AG09309 (cell line): ENCODE measurements at places on chromosomes 13 and 19.

DNA sequence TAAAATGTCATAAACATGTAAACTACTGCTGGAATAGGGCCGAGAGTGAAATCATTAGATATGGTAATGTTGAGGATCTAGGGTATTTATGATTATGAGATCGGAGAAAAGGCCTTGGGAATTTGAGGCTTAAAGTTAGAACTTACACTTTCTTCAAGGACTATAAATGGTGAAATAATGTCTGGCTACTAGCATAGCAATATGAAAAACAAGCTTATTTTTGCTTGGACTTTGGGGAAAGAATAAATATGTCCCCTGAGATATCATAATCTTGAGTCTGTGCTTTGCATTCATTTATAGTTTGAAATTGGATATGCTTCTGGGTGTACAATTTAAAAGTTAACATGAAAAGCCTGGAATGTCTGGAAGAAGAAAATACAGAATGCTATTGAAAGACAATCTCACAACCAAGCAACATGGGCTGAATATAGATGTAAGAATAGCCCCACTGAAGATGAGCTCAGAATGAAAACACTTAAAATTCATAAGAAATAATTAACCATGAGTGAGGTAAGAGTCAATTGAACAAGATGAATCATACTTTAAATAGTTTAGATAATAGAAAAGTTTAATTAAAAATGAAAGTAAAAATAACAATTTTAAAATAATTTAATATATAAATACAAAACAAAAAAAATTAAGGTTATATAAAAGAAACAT lies 1555.4 kb upstream of the MIR17HG start:
- no peak for DNase-seq

- DNase-seq, result no peak
These were observed 12.2 kb upstream of the TLE2 start for GRCh38 chr19:3041327-3041726.

DNA sequence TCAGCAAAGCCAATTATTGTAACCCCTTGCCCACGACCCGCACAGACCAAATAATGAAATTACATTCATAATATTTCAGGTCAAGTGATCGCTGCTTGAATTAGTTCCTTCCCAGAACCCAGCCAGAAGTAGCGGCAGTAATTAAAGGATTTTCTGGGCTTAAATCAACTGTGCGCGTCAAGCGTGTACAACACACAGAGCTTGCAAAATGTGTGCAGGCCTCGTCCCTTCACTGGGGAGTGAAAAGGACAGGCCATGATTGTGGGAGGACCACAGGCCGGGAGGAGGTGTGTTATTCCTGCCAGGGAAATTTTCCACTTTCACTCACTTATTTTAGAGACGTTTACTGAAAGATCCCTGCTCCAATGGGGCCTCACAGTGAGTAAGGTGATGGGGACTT lies 84.9 kb downstream of the CHST8 start:
- DNase-seq, result no peak

DNA sequence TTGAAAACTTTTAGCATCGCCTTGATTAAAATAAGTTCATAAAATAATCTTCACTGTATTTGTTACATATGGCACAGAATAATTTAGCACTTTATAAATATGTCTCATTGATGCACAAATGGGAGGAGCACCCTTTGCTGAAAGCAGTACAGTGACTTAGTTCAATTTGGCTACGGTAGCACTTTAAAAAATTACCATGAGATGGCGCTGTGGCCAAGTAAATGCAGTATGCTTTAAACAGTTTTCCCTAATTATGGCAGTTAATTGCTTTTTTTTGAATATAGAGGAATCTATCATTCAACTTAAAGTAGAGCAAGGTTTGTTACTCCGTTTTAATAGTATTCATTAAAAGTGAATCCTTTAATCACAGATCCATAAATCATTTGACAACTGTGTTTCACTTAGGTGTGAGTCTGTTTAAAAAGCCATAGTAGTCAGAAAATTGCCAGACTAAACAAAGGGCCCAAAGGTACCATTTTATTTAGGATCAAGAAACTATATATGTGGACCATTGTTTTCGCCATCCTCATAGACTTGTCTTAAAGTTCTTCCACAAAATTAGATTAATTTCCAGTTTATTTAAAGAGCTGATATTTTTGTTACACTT lies 34.7 kb upstream of the ESD start:
- peak; percentile 8 for DNase-seq

- DNase-seq, result no peak
These were observed 766.4 kb downstream of the UQCRFS1 start for GRCh38 chr19:28446511-28446910.

- no peak for DNase-seq
These were observed 13.7 kb downstream of the CELF5 start for GRCh38 chr19:3238066-3238561.

GRCh38 chr13:107242138-107242537 lies 674.2 kb upstream of the ARGLU1 start:
- DNase-seq, result no peak

DNA sequence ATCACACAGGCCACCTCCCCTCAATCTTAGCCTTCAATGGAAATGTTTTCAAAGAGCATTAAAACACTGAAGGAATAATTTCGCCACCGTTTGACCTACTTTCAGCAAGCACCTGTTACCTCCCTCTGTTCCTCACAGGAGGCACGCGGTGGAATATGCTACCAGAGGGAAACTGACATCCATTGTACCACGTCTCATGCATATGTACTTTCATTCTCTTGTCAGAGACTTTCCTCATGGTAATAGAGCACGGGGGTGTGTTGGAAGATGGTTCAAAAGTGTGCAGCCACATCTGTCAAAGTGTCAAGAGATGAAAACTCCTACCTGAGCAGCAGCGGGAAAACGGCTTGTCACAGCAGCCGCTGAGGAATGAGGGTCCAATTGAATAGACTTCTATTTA lies 143.4 kb downstream of the NALCN start:
- DNase-seq, result no peak

GRCh38 chr13:24233351-24233901 lies 72.9 kb downstream of the SPATA13 start:
- peak; percentile 7 for DNase-seq
